ENCODE measurements at places on chromosomes 6 and 20.

DNA sequence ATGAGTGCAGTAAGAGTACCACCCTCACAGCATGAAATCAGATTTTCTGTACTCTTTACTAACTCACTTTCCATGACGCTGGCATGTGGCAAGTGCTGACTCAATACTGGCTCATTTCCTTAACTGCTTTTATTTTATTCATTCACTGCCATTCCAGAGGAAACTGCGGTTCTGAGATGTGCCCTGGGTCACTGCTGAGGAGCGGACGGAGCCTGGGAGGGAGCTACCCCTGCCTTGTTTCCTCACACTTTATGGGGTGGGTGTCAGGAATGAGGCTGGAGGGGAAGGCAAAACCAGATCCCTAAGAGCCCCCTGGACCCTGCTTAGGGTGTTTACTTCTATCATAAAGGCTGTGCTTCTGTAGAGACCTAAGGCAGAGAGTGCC is 14.4 kb downstream of the NT5E start:
- DNase-seq: no peak

DNA sequence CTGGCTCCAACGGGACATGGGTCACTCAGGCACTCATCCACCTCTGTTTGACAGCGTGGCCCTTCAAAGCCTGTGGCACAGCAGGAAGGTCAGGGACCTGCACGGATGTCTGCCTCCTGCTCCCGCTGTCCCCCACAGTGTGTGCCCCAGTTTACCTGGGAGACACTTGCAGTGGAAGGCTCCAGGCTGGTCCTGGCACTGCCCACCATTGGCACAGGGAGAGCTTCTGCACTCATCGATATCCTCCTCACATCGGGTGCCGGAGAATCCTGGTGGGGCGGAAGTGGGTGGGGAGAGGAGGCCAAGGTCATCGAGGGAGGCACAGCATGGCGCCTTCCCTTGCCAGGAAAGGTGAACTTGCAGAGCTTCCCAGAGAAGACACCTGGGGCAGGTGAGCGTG is 6.9 kb downstream of the NOTCH4 start:
- no peak for DNase-seq

DNA sequence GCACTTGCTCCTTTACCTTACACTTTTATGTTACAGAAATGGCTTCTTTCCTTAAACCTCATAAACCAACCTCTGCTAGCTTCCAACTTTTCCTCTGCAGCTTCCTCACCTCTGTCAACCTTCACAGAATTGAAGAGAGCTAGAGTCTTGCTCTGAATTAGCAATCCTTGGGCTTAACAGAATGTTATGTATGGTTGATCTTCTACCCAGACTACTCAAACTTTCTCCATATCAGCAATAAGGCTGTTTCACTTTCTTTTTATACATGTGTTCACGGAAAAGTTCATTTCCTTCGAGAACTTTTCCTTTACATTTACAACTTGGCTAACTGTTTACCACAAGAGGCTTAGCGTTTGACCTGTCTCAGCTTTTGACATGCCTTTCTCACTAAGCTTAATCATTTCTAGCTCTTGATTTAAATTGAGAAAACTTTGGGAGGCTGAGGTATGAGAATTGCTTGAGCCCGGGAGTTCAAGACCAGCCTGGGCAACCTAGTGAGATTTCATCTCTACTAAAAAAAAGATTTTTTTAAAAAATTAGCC is 207.3 kb downstream of the BMP7 start:
- no peak for DNase-seq

DNA sequence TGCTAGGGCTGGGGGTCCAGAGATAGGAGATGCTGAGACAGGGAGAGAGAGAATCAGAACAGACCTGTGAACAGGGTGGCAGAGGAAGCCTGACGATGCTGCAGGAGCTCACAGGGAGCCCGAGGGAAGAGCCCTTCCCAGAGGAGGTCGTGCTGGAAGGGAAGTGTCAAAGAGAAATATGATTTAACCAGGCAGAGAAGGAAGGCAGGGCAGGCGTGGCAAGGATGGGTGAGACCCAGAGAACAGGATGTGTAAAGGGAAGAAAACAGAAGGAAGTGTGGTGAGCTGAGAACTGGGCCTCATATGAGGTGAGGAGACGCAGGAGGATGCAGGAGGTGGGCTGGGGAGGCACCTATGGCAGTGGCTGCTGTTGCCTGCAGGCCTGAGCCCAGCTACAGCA is 105.6 kb downstream of the ZDHHC14 start:
- no peak for DNase-seq

DNA sequence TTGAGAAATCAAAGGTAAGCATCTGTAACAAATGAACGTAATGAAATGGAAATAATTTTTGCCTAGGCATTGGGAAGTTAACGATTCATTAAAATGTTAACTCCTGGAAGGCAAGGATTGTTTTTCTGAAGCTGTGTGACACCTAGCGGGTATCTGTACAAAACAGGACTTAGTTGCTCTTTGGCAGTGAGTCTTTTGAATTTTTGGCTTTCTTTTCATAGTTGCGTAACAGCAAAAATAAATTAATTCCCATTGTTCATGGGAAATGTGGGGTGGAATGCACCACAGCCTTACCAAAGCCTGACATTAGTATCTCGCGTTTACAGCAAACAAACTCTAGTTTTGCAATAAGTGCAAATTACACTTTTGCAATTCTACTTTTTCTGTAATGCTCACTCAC is 92.7 kb upstream of the DTNBP1 start:
- DNase-seq: no peak

DNA sequence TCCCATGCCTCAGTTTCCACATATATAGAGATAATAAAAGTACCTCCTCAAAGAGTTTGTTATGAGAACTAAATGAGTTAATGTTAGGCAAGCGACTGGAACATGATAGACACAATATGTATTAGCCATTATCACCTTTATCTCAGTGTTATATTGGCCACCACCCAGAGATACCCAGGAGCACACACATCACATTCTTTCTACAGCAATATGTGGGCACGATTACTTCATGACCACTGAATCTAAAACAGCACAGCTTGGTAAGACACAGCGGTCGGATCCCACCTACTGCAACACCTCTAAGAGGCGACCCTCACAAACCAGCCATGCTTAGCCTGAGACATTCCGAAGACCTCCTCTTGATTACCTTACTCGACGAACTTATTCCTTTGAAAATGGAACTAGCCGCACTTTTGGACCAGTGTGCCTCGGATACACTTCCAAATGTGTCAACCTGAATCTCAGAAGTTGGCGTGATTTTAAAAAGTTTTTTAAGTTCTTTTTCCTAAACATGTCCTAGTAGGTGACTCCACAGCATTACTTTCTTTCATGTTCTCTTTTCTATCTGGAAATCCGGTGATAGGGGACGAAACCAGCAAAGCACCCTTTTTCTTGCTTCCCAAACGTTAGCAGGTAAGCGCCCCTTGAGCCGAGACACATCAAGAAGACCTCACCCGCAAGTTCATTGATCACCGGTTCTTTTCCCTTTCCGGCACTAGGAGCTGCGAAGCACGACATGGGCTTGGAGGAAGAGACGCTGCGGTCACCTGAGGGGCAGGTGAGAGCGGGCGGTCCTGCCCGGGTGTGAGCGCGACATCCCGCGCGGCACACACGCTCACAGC is 923 bp downstream of the GMDS start:
- no peak for DNase-seq

DNA sequence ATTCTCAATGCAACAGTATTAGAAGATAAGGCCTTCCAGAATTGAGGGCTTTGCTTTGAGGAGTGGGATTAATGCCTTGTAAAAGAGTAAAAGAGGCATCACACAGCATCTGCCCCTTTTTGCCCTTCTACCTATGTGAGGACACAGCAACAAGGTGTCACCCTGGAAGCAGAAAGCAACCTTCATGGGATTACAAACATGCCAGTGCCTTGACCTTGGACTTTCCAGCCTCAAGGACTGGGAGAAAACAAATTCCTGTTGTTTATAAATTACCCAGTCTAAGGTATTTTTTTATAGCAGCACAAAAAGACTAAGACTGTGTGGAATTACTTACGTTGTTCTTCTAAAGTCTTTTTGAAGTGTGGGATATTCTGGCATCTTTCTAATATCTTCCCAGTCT is 150.0 kb upstream of the SLC22A16 start:
- DNase-seq: no peak

GRCh38 chr6:61886608-61887259 is 399.3 kb downstream of the KHDRBS2 start:
- DNase-seq: no peak

DNA sequence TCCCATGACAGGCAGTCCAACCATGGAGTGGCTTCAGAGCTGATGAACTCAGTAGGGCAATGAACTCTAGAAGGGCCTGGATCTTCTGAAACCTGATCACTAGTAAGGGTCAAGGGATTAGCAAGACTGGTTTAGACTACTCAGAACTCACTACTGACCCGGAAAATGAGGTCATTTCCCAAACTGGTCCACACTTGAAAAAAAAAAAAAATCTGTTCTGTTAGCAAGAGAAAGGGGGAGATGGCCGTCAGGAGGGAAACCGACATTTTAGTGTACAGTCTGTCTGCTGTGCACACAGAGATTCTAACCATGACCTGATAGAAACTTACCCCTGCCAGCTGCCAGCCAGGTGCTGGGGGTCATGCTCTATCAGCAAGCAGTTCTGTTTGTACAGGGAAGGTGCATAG is 262.4 kb upstream of the AGPAT4 start:
- no peak for DNase-seq

DNA sequence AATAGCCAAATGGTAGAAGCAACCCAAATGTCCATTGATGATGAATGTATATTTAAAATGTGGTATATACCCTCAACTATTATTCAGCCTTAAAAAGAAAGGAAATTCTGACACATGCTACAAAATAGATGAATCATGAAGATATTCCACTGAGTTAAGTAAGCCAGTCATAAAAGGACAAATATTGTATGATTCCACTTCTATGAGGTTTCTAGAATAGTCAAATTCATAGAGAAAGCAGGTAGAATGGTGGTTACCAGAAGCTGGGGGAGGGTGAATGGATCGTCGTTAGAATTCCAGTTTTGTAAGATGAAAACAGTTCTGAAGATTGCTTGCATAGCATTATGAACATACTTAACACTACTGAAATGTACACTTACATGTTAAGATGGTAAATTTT is 214.3 kb upstream of the MYLIP start:
- no peak for DNase-seq

GRCh38 chr6:11975353-11975977 is 36.6 kb upstream of the HIVEP1 start:
- DNase-seq: no peak

GRCh38 chr6:16243055-16243454 is 4.7 kb downstream of the GMPR start:
- no peak for DNase-seq

GRCh38 chr6:156658186-156658965 is 118.8 kb upstream of the ARID1B start:
- no peak for DNase-seq

DNA sequence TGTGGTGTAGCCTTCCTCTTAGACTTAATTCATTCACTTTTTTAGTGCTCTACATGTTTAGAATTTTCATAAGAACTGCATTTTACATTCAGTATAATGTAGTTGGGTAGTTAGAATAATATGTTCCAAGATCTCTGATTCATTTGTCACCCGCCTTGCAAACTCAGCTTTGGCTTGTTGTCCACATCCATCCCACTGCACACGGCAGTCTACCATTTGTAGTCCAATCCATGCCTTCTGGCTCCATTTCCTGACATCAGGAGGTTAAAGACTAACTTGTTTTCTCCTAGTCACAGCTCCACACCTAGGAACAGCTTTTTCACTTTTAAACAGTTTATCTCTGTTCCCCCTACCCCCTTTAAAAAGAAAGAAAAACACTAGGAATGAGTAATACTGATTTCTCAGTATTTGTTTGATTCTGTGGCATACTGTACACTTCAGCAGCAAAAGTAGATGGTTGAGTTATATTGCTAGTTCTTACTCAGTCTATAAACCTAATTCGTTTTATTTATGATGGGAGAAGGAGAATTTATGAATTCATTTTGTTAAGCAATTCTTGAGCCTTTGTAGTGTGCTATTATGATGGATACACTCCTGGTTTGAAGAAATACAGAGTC is 180.9 kb downstream of the ARID1B start:
- no peak for DNase-seq

GRCh38 chr6:131652472-131652871 is 15.4 kb downstream of the ENPP3 start:
- no peak for DNase-seq

- DNase-seq: no peak
Observed at GRCh38 chr6:107787589-107787960, 36.5 kb downstream of the SCML4 start.

GRCh38 chr6:153251326-153251725 is 120.2 kb upstream of the RGS17 start:
- no peak for DNase-seq

DNA sequence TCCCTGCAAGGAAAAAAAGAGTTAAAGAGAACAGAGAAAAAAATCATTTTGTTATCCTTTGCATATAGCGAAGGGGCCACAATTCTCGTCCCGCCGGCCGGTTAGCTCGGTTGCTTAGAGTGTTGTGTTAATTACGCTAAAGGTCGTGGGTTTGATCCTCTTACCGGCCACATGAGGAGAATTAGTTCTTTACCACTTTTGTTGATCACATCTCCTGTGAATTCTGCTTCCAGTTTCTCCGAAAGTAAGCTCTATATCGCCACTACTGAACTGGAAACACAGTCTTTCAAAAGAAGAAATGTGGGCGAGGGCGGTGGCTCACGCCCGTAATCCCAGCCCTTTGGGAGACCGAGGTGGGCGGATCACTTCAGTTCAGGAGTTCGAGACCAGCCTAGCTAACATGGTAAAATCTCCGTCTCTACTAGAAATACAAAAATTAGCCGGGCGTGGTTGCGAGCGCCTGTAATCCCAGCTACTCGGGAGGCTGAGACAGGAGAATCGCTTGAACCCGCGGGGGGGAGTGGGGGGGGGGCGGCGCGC is 13.4 kb downstream of the PRSS16 start:
- no peak for DNase-seq

- no peak for DNase-seq
Observed at GRCh38 chr6:20632696-20633095, 98.4 kb downstream of the CDKAL1 start.

- DNase-seq: no peak
Observed at GRCh38 chr20:20201124-20201523, 148.8 kb downstream of the CFAP61 start.

- no peak for DNase-seq
Observed at GRCh38 chr6:16953905-16954304, 147.9 kb upstream of the STMND1 start.
